ENCODE measurements at places on chromosomes 16 and 17.

- DNase-seq, result peak; percentile 13
Measured at GRCh38 chr17:56125830-56126819, 27.1 kb upstream of the ANKFN1 start.

DNA sequence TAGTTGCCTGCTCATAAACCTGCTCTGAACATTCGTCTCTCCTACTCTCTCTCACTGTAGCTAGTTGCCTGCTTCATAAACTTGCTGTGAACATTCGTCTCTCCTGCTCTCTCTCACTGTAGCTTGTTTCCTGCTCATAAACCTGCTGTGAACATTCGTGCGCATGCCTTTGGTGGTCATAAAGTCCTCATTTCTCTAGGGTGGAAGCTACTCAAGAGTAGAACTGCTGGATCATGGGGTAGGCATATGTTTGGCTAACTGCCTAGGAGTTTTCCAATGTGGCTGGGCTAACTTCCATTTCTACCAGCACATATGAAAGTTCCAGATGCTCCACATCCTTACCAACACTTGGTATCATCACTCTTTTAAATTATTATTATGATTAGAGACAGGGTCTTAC is 174.6 kb upstream of the RPH3AL start:
- DNase-seq, result no peak

DNA sequence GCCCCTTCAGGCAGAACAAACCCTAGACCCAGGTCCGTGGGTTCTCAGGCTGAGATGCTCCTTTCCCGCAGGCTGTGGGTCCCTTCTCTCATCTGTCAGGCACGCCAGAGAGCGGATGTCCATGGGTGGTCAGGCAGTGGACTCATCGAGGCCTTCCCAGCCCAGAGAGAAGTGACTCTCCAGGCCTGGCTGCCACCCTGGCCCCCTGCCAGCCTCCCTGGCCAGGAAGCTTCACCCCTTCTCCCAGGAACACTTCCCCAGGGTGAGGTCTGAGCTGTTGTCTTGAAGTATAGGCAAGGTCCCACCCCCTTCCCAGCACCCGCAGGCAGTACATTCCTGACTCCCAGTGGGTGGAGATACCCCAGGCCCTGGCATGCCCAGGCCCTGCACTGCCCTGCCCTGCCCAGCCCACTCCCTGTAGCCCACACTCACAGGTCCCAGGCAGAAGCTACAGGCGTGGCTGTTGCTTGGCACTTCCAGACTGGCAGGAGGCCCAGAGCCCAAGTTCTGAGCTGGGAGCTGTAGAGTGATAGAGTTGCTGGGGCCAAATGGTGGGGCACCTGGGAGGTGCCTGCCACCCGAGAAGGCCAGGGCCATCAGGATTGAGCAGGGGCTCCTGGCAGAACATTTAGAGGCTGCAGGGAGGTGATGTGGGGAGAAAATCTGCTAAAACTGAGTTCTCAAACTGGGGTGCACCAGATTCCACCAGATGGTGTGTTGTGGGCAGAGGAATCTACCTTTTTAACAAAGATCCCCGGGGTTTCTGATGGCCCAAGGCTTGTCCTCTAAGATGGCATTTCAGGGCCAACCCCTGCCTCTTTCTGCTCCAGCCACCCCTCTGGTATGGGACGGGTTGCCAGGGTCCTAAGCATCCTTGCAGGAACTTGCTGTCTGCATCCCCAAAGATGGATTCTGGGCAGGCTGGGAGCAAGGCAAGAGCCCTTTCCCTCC is 6.7 kb downstream of the ITGA3 start:
- DNase-seq, result no peak

- no peak for DNase-seq
Measured at GRCh38 chr17:39671651-39672521, 3.6 kb downstream of the PNMT start.

- no peak for DNase-seq
Measured at GRCh38 chr17:14762736-14763479, 462.0 kb downstream of the HS3ST3B1 start.

Data from muscle of arm (tissue), 14 donors.